T-helper 17 cell (primary cell): ENCODE measurements at places on chromosomes 4 and X.

DNA sequence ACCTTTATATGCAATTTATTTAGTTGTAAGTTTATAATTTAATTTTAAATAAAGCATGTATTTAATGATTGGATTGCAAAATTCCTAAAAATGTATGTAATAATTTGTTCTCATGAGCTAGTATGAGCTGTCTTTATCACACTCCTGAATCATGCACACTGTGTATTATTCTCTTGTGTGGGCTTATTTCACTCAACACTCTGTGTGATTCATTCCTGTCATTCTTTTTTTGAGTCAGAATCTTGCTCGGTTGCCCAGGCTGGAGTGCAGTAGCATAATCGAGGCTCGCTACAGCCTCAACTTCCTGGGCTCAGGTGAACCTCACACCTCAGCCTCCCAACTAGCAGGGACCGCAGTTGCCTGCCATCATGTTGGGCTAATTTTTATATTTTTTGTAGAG lies 123.1 kb upstream of the SLC34A2 start:
- DNase-seq = no peak

GRCh38 chr4:73308286-73308685 lies 49.7 kb upstream of the ANKRD17 start:
- DNase-seq = no peak

GRCh38 chrX:118504581-118504980 lies 9.0 kb downstream of the DOCK11 start:
- DNase-seq = no peak

GRCh38 chr4:119627267-119628255 lies 1.0 kb downstream of the PDE5A start:
- DNase-seq = peak; percentile 54

- DNase-seq = no peak
Observed at GRCh38 chr4:77395481-77395880, 210.1 kb upstream of the CXCL13 start.

GRCh38 chr4:128241019-128241418 lies 46.6 kb downstream of the PGRMC2 start:
- DNase-seq = no peak

- DNase-seq = no peak
Observed at GRCh38 chr4:153215921-153216320, 11.7 kb downstream of the TRIM2 start.

DNA sequence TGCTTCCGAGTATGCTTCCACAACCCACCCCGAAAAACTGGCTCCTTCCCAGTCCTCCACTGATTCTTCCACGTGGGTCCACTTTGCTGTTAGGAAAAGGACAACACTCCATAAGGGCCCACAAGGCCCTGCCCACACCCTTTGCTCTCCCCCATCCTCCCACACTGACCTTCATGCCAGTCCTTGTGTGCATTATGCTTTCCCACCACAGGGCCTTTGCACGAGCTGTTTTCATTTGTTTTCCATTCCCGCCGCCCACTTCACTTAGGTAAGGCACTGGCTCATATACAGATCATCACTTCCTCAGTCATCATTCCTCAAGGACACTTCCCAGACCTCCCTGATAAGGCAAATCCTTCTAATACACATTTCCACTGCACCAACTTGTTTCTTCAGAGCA lies 16.8 kb upstream of the SEL1L3 start:
- no peak for DNase-seq

GRCh38 chrX:12767856-12768255 lies 23.4 kb upstream of the PRPS2 start:
- DNase-seq = no peak

GRCh38 chr4:168621806-168622589 lies 125.1 kb downstream of the PALLD start:
- no peak for DNase-seq

- DNase-seq = no peak
Observed at GRCh38 chr4:55635282-55635681, 816 bp downstream of the NMU start.

- DNase-seq = no peak
Observed at GRCh38 chrX:135893294-135893817, at the start of the genes CT45A10 and SAGE1. CT45A10 (minus strand) TSS chrX:135893444; CDS start chrX:135885344, 8,100 bp downstream. SAGE1 (plus strand) TSS chrX:135893716; CDS start chrX:135896243, 2,527 bp downstream.

DNA sequence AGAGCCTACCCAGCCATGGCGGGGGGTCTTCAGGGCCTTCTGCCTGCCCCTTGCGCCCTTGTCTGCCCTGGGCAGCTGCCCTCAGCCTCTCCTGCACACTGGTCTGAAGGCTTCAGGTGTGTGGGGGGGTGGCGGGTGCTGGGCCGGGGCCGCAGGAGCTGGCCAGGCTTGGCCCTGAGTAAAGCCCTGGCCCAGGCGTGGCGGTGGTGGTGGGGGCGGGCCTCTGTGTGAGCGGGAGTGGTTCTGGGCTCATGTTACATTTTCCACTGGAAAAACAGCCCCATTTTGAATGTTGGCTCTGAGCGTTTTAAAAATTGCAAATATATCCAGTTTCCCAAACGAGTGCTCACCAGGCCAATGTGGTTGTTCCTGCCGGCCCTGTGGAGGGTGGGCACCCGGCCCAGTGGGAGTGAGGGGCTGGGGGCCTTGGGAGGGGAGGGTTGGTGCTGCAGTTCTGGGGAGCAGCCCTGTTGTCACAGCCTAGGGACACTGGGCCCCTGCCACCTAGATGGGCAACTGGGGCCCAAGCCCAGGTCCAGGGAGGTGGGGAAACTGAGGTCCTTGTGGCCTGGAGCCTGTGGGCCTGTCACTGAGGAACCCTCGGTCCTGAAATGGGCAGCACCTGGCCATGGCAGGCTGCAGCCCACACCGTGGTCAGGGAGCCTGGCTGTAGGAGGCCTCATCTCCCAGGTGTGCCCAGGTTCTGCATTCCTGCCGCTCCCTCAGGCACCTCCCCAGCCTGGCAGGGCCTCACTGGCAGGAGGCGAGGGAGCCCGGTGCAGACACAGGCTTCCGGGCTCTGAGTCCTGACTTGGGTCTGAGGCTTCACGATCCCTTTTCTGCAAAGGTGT lies 28.3 kb downstream of the FGFRL1 start:
- DNase-seq = no peak

- DNase-seq = no peak
Observed at GRCh38 chrX:45630078-45630477, 429.4 kb upstream of the DIPK2B start.

DNA sequence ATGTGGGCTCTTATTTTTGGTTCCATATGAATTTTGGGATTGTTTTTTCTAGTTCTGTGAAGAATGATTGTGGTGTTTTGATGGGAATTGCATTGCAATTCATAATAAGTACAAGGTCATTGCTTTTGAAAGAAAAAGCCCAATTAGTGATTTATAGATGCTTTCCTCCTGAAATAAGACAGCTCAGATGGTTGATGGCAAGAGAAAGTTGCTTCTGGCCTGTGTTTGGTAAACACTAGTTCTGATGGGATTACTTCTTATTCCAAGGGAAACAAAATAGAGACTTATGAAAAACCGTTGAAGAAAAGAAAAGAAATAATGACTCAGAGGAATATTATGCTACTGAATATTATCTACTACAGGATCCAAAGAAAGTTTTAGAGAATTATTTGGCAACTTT lies 144.9 kb downstream of the SPANXA1 start:
- no peak for DNase-seq

- no peak for DNase-seq
Observed at GRCh38 chr4:154516318-154517029, 24.9 kb upstream of the DCHS2 start.

DNA sequence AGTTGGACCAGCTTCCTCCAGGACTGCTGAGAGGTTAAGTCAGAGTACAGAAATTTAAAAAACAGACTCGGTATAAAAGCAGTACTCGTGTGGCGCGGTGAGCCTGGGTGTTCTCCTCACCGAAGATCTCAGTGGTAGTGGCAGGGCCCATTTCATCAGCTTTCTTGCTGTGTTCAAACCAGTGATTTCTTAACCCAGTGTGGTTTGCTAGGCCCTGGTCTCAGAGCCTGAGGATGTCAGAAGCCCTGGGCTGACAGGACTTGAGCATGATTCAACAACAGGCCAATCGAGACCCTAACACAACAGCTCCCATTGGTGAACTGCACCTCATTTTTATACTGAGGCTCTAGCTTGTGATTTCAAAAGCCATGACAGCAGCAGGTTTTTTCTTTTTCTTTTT lies 23.2 kb downstream of the PRIMPOL start:
- DNase-seq = no peak

- DNase-seq = no peak
Observed at GRCh38 chr4:9997886-9998285, 23.4 kb downstream of the SLC2A9 start.

- no peak for DNase-seq
Observed at GRCh38 chr4:151727365-151727764, 33.4 kb downstream of the GATB start.

GRCh38 chr4:137754652-137755471 lies 222.6 kb upstream of the PCDH18 start:
- no peak for DNase-seq

- no peak for DNase-seq
Observed at GRCh38 chr4:153421941-153422340, 44.2 kb upstream of the TMEM131L start.

GRCh38 chrX:23788521-23788920 lies 5.5 kb downstream of the SAT1 start:
- DNase-seq = no peak

- DNase-seq = no peak
Observed at GRCh38 chrX:32597777-32598176, 613.6 kb downstream of the DMD start.

DNA sequence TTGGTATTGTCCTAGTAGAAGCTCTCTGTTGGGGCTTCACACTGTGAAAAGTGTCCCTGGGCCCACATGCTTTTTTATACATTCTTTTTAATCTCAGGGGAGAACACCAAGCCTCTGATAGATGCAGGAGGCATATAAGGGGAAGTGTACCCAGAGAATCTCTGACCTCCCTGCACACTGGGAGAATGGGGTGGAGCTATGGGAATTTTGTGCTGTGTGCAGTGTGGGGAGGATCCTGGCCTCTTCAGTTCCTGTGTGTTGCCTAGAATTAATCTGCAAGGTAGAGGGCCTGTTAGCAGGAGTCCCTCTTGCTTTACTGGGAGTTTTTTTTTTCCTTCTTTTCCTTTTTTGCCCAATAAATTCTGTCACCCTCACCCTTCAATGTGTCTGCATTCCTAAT lies 49.2 kb upstream of the SPIN4 start:
- no peak for DNase-seq

- no peak for DNase-seq
Observed at GRCh38 chr4:78190595-78190994, 133.5 kb downstream of the FRAS1 start.

- peak; percentile 31 for DNase-seq
Observed at GRCh38 chr4:825971-826330, at the start of gene CPLX1. CPLX1 (minus strand) TSS chr4:826129; CDS start chr4:824522, 1,607 bp downstream.

DNA sequence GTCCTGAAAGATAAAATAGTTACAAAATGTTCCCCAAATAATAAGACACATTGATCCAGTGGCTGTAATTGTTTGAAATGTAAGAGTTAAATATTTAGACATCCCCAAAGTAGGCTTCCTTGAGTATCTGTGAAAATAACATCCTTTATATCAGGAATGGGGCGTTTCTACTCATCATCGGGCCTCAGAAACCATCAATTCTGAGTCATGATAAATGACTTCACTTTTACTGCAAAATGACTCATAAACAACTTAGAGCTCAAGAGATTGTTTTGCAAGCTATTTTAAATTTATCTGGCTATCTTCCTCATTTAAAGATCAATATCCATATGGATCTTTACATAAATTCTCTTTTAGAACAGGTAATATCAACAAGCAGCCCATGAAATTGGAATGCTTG lies 369.4 kb upstream of the CNKSR2 start:
- DNase-seq = no peak

- DNase-seq = no peak
Observed at GRCh38 chr4:164221631-164222030, 532.3 kb upstream of the SMIM31 start.

DNA sequence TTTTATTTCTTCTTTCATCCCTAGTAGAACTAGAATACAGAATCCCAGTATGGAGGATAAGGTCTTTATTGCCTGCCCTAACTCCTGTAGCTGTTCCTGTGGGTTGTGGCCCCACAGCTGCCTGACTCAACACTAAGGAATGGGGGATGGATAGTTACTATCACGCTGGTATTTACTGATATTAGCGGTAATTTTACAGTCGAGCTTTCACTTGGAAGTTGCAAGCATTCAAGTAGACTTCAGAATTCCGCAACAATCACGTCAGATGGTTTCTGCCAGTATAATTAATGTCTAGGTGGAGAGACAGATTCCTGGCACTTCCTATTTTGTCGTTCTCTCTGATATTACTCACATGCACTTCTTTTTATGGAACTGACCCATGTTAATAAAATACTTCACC lies 489.8 kb downstream of the PABPC4L start:
- DNase-seq = no peak

DNA sequence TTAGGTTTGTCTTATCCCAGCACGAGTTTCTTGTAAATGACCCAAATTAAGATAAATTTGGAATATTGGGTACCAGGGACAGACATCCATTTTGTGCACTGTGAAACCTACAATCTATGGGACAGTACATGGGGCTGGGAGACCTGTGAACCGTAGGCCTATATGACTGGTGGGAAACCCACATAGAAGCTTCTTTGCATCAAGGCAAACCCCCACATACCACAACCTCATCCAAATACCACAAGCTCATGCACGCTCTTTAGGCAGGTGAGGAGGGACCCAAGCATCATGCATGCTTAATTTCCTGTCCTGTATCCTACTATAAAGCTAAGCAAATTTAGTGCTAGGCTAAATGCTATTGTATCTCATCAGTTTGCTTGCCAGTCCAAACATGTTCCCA lies 47.8 kb downstream of the NIPAL1 start:
- no peak for DNase-seq

GRCh38 chrX:138648568-138648967 lies 62.9 kb downstream of the FGF13 start:
- no peak for DNase-seq

GRCh38 chrX:45524805-45525204 lies 324.1 kb upstream of the DIPK2B start:
- DNase-seq = no peak

GRCh38 chr4:165428957-165429356 lies 50.1 kb downstream of the CPE start:
- no peak for DNase-seq

DNA sequence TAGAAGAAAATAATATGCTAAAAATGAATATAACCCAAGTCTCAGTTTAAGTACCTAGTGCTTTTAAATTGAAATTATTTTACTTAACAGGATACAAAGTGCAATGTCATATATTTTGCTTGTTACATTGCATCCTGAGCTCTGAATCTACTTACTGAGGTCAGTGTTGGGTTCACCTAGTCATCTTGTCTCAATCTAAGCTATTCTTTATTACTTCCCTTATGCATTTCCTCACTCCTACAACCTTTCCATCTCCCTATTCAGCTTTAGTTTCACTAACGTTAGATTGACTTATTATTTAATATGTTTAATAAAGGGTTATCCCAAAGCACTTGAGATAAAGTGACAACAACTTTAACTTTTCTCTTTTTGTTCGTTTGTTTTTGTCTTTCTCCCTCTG lies 483.7 kb downstream of the FSTL5 start:
- DNase-seq = no peak

DNA sequence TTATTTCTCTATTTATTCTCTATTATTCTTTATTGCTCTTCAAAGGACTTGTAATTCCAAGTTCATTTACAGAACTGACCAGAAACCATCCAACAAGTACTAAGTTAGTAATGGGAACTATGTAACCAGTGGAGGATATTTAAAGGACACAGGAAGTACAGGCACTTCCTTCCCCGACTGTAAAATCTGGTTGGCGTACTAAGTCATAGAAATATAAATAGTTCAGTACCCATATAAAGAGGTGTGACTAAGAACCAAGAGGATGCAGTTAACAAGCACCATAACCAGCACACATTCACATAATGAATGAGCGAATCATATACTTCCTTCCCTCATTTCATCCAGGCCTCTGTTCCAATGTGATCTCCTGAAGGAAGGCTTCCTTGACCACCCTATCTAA lies 3.6 kb upstream of the EIF4E start:
- DNase-seq = no peak

GRCh38 chr4:80180743-80181142 lies 16.6 kb upstream of the PRDM8 start:
- DNase-seq = no peak
